ENCODE measurements at places on chromosomes 7 and 10.

- DNase-seq, result no peak
Observed at GRCh38 chr7:74092321-74092963, 8.8 kb downstream of the LIMK1 start.

- DNase-seq, result no peak
Observed at GRCh38 chr7:134062460-134062859, 64.7 kb upstream of the LRGUK start.

DNA sequence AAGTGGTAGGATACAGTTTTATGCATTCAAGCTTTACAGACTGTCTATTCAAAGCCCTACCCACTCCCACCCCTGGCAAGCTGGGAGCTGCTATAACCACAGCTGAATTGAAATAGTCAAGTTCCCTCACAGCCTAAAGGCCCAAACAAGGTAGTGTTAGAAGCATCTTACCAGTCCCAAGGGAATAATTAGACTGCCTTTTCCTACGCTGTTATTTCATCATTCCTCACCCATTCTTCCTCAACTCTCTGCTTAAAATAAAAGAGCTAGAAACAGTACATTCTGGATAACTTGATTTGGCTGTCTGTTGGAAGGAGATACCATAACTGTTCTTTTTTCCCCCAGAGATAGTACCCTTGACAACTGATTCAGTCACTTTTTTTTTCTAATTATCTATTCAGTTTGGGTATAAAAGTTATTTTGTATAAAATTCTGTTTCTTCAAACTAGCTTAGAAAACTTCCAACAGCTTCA is 54.0 kb downstream of the RAPGEF5 start:
- no peak for DNase-seq

DNA sequence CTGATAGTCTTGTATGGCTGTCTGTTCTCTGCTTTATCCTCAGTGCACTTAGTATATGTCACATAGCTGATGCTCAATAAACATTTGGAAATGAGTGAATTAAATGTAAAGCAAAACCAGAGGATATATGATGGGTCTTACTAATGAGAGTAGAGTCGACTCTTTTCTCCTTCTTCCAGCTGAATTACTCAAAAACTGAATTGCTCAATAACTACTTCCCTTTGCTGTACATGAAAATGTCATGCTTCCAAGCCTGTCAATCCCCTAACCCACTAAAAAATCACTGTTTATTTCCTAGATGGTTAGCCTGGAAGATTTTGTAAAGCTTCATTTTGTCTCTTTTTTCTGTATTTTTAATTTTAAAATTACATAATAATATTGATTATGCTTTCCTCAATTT is 88.0 kb downstream of the OR13A1 start:
- DNase-seq, result no peak

- no peak for DNase-seq
Observed at GRCh38 chr10:92839191-92840085, 8.9 kb upstream of the EXOC6 start.

DNA sequence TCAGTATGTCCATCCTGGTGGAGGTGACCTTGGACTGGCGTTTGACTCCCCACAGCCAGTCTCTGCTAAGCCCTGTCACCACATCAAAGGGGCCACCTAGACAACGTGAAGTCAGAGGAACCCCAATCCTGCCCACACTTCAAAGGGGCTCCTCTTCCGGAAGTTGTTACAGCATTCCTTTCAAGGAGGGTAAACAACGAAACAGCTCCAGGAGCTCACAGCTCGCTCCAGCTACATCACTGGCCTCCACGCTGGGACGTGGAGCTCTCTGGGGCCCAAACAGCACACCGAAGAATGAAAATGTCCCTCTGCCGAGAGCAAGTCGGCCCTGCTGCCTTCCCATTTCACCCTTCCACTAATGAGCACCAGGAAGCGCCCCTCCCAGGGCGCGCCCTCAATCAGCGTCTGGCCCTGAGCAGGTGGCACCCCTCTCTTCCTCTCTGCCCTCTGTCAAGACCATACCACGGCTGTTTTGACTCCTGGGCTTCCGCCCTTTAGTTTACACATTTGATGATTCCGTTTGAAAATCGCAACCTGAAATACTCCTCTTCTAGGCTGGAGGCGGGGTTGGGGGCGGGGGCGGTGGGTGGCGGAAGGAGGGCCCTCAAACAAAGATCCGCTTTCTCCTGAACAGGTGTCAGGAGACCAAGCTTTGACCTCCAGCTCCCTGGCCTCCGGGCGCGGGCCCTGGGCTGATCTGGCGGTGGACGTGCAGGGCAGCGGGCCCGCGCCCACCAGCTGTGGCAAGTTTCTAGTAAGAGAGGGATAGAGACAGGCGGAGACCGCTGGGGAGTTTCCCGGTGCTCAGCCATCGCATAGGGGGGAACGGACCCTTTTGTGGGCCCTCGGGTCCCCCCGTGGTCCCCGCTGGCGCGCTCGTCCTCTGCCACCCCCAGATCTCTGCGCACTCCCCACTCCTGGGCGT is 53.1 kb upstream of the KDM7A start:
- no peak for DNase-seq

GRCh38 chr10:73894245-73894971 is 16.5 kb upstream of the PLAU start:
- DNase-seq, result no peak

- no peak for DNase-seq
Observed at GRCh38 chr10:109996766-109997171, 11.0 kb upstream of the ADD3 start.

Measured in GM12892 (cell line).